NCI-H2029 (cell line): ENCODE measurements at places on chromosomes 12 and 14.

DNA sequence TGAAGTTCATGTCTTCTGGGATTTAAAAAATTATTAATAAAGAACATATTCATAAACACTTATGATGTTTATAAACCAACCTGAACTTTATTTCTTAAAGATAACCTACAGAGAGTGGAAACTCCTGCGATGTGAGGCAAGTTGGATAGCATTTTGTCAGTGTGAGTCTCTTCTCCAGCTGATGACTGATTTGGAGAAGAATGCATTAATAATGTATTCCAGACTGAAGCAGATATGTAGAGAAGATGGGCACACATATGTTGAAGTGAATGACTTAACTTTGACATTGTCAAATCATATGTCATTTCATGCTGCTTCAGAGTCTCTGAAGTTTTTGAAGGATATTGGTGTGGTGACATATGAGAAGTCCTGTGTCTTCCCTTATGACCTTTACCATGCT is 7.3 kb downstream of the HELB start:
- no peak for DNase-seq

GRCh38 chr14:93009471-93010129 is 86.7 kb downstream of the CHGA start:
- no peak for DNase-seq

DNA sequence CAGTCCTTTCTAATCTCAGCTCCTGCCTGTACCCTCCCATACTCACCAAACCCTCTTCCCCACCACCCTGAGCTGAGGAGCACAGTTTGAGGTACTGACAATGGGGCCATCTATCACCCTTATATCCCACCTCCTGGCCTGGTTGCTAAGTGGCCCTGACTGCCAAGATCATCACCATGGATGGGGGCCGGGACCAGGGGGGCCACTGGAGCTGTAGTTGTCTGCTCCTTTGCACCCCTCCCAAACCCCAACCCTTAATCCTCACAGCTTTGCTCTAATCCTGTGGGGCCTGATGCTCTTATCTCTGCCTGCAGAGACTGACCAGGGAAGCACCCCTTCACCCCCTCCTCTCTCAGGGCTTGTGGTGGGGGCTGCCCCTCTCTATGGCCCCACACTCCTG is 395 bp upstream of the GNB3 start:
- no peak for DNase-seq

DNA sequence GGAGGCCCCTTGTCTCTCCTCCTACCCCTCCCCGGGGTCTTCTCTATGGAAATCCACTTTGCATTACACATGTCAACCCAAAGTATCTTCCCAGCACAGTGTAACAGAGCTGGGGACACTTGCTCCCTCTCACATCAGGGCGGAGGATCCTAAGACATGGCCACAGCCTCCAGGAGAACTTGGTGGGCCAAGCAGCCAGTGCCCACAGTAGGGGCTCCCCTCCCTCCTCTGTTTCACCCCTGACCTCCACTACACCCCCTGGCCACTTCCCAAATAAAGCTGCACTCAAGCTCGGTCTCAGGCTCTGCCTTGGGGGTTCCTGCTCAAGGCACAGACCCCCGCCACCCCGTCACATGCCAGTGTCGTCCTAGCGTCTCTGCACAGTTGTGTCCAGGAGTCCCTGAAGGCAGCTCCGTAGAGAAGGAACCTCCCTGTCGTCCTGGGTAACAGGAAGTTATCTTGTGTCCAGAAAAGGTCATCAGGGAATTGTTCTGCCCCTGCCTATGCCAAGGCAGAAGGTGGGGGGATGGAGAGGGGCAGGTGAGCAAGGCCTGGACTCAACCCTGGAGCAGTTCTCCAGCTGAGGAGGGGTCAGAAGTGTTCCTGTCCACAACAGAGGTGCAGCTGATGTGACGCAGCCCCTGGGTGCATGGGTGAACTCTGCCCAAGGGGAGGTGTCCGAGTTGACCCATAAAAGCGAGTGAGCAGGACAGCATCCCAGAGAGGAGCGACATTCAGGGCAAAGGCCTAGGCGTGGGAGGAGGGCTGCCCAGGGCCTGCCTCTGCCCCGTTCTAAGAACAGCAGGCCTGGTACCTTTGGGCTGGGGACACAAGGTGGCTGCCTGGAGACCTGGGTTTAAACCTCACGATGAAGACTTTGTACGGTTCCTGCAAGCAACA is 25.5 kb downstream of the DIO3 start:
- no peak for DNase-seq
